ENCODE measurements at places on chromosomes 16 and 17.

GRCh38 chr17:51071556-51071955 is 49.1 kb downstream of the SPAG9 start:
- no peak for DNase-seq

DNA sequence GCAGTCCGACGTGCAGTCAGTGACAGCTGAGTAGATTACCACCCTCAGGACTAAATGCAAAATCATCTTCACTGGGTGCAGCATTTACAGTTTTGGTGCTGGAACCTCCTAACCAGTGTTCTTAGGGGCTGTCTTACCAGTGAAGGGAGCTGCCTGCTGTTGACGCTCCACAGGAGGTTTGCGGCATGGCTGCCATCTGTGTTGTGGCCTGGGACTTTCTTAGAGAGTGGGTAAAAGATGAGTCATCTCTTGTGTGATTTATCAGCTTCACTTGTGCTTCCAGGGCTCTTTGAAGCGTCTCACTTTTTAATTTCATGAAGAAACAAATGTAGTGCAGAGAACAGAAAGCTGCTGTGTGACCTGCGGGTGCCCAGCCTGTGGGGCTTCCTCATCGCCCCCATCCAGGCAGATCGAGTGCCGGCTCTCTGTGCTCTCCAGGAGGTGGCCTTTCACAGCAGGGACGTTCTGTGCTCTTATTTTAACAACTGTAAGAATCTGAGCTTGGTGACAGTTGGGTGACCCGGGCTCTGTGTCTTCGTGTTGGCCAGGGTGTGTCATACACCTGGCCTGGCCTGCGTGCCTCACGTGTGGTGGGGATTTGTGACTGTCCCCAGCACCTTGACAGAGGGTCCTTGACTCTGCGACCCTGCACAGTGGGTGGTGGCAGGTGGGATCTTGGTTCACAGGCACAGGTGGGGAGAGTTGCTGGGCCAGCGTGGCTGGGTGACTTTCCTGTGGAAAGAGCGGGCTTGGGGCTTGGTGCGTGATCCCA is 24.3 kb upstream of the ZNF750 start:
- DNase-seq, result peak; percentile 47

DNA sequence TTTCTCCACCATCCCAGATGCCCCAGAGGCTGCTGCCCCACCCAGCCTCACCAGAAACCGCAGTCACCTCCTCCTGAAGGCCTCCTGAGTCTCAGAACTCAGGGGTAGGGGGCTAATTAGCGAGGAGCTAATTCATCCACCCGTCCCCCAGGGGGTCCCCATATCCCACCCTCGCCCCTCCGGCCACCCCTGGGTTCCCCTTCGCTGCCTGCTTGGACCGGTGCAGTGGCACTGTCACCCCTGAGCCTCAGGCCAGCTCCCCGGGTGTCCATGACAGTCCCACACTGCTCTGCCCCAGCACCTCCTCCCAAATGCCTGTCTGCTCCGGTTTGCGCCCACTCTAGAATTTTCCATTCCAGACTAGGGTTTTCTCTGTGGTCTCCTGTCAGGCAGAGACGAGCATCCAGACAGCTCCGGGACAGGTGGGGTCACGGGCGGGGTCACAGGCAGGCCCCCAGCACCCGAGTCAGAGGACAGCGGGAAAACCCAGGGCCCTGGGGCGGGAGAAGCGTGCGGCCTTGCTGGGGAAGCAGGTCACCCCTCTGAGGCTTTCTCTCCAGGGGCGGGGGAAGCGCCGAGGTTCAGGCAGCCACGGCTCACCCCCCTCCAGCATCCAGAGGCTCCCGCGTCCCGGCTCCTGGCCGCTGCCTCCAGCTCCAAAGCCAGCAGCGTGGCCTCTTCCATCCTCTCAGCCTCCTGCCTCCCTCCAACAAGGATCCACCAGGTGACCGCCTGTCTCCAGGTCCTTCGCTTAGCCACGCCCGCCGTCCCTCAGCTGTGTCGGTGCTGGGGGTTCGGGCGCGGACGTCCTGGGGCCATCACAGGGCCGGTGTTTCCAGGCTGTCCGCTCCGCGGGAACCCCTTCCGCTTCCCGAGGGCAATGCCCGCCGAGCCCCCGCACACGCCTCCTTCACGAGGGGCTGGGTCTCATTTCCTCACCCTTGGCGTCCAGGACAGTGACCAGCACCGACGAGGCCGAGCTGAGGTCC is 3.1 kb upstream of the PERCC1 start:
- no peak for DNase-seq

DNA sequence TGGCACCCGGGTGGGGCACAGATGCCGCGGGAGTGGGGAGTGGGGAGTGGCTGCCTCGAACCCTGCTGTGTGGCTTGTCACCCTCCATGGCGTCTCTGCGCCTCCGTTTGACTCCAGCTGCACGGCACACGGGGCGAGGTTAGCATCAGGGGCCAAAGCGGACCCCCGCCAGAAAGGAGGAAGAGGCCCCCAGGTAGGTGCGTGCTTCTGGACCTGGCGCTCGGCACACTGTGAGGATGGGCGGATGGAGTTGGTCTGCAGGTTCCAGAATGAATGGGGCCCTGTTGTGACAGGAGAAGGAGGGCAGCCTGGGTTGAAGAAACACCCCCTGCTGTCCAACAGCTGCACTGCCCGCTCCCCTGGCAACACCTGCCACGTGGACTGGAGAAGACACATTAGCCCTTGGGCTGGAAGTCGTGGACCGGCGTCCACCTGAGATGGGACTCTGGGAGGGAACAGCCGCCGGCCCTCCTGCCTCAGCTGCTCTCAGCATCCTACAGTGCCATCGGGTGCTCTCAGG is 9.4 kb upstream of the FASN start:
- no peak for DNase-seq

DNA sequence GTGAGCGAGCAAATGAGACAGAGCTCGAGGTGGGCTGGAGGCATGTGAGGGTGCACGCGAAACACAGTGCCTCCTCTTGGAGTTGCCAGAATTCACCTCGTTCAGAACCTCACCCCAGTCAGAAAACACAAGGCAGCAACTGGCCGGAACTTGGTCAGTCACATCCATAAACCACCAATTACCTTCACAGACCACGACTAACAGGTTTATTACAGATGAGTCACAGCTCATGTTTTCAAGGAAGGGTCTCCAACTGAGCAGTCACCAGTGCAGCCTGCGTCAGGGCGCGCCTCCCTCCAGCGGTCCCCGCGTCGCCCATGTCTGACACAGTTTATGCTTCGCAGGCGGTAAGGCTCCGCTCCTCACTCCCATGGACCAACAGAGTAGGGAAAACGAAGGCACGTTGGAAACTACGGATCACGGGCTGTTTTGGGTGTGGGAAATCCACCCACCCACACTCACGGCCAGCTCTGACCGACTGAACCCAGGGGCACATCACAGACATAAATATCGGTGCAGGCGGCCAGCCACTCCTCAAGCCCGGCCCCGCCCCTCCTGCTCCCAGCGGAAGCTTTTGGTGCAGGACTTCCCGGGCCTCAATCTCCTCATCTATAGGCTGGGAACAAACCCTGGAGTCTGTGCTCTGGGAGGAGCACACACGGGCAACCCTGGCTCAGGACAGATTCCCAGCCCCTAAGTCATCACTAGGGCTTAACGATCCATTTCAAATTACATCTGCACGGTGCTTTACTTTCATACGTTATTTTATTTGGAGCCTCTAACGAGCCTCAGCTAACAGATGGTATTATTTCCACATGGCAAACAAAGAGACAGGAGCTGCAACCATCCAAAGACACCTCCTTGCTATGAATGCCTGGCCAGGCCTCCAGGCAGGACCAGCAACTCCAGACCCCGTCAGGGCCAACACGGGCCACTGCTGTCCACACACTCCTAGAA is 126.3 kb downstream of the ZNF778 start:
- no peak for DNase-seq

DNA sequence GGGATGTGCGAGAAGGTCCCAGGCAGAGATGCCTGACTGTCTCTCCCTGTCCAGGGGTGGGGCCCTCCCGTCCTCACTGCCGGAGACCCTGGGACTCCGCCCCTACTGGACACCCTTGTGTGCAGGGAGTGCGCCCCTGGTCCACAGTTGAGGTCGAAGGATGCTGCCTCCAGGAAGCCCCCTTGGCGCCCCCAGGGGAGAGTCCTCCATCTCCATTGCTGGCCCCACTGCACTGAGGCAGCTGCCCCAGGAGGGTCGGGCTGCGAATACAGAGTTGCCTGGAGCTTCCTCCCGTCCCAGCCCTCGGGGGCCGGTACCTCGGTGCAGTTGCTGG is 26.6 kb downstream of the CTU2 start:
- no peak for DNase-seq

GRCh38 chr17:37168731-37169353 is 206.9 kb upstream of the C17orf78 start:
- DNase-seq, result no peak

- no peak for DNase-seq
These were observed 37.8 kb downstream of the PTRH2 start for GRCh38 chr17:59669411-59669810.

GRCh38 chr17:2396192-2396567 is 4.7 kb downstream of the MNT start:
- no peak for DNase-seq

DNA sequence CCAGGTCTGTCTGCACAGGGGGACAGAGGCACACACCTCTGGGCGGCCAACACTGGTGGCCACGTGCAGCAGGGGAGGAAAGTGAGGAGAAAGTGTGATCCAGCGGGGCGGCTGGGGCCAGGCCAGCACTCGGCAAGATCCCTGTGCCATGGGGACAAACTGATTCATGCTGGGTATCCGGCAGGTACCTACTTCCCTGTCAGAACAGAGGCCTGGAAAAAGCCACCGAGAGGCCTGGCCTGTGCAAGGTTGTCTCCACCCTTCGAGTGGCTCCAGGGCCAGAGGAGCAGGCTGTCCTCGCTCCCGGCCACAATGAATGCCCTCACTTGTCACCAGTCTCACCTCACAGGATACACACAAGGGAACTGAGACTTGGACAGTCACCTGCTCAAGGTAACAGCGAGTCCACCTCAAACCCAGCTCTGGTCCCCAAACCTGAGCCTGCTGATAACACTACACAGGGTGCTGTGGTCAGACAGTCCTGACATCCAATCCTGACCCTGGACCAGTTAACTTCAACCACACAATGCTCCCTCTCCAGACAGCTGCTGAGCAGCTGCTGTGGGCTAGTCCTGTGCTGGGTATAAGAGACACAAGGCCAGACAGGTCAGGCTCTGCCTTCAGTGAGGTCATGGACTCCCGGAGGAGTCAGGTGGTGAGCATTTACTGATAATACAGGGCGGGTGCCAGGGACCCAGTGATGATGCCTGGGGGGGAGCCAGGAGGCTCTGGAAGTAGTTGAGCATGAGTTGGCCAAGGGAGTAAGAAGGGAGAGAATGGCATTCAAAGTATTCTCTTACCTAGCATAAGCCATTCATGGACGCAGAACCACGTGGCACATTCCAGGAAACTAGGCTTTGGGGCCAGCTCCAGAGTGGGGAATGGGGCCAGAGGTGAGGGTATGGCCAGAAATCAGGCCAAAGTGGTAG is 53.0 kb downstream of the VAC14 start:
- no peak for DNase-seq

- DNase-seq, result no peak
These were observed 40.7 kb downstream of the HLF start for GRCh38 chr17:55305321-55306087.

DNA sequence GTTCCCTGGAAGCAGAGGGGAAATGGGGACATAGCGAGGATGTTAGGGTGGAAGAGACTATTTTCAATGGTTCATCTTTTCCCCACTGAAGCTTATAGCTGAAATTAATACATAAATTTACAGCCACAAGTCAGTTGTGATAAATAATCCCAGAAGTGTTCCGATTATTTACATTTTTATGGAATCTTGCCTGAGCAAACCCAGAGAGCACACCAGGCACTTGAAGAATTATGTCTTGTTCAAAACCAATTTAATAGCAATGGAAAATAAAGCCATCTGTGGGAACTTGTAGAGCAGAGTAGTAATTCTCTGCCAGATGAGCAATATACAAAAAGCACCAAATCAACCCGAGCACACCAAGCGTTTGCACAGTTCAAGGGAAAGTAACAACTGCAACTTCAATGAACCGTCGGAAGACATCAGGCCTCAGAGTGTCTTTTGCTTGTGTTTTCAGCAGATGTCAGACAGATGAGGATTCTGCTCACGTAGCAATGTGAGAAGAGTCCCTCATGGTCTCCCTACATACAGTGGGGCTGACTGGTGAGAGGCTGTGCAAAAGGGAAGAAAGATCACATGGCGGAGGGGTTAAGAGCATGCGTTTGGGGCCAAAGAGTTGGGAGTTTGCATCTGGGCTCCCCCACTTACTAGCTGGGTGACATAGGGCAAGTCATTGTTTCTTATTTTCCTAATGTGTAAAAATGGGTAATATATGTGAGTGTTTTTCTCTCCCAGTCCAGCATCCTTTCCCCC is 148.7 kb upstream of the HS3ST2 start:
- no peak for DNase-seq

DNA sequence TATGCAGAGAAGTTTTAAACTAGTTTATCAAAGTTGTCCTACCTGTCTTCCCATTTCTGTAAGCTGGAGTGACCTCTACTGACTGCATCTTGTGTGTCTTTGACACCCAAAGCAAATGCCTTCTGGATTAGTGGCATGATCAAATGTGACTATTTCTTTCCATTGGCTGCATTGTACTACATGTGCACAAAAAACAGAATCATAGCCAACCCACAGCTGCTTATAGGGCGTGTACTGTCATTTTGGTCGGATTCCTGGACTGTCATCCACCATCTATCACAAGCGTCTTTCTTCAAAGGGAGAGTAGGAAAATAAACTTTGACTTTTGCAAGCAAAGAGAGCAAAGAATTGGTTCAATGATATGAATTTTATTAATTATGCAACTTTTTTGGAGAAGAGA is 310.6 kb downstream of the MAP2K6 start:
- no peak for DNase-seq

- DNase-seq, result no peak
These were observed 30.2 kb downstream of the TPSG1 start for GRCh38 chr16:1194665-1195392.

- DNase-seq, result no peak
These were observed 67.8 kb downstream of the ADCY9 start for GRCh38 chr16:4048481-4048880.

DNA sequence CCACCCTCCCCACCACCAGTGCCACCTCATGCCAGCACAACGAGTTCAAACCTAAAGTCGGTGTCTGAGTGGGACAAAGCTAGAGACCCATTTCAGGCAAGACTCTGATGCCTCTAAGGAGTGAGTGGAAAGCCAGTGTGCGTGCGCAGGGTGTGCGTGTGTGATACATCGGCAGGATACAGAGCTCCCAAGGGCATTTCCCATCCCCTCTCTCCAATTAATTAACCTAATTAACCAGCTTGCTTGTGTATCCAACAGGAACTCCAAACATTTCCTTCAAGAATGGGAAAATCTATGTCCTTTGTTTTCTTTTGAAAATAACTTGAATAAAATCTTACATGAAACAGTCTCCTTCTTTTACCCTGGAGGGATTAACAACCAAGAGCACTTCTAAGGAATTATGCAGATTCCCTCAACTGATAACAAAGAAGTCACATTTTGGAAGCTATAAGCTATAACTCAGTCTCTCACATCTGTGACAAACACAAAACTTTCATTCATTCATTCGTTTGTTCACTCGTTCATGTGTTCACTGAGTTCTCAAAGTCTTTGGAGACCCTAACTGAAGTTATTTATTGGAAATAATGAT is 9.9 kb downstream of the ATPAF2 start:
- no peak for DNase-seq

- no peak for DNase-seq
These were observed 904 bp downstream of the SLC6A2 start for GRCh38 chr16:55656691-55657092.

Measured in stimulated activated CD8-positive, alpha-beta memory T cell treated with anti-CD3 and anti-CD28 coated beads, Interleukin-4, amount 100 ng/mL, for 1 hour (primary cell).